ENCODE measurements at places on chromosomes 6 and 20. TPM values are rescaled to one million over a fixed set of nuclear protein-coding genes. Genes with fewer than 3 reads are reported as not detected.

DNA sequence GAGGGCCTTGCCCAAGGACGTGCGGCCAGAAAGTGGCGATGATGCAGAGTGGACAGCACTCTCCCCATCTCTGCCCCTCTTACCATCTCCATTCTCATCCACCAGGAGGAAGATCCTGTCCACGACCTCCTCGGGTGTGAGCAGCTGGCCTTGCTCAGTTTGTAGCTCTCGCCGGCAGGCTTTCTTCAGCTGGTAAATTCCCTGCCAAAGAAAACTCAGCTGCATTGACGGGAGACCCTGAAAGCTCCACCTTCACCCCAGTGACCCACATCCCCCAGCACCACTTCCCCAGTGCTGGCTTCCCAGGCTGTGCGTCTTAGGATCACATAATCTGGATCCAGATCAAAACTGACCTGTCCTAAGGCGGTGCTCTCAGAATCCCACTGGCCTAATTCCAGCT, 9.2 kb downstream of the GUCA1B start:
- H3K4me3 ChIP-seq, result no peak overlapping the region
- H3K27ac ChIP-seq, result no peak overlapping the region
- no peaks in the 10 kb centered on the region for H3K4me1 ChIP-seq
- H3K27me3 ChIP-seq, result peaks cover 1% of the 10 kb centered on the region
- no peaks in the 10 kb centered on the region for H3K36me3 ChIP-seq

PACSIN1 gene
- 0.08 TPM for total RNA-seq

SLC35F1 gene
- 0.23 TPM for total RNA-seq

- H3K27me3 ChIP-seq, result no peaks in the 10 kb centered on the region
- H3K27ac ChIP-seq, result no peak overlapping the region
- H3K4me3 ChIP-seq, result no peak overlapping the region
- no peak for DNase-seq
- H3K36me3 ChIP-seq, result no peaks in the 10 kb centered on the region
Observed at GRCh38 chr6:38316099-38316868, 323.4 kb downstream of the BTBD9 start.

DNA sequence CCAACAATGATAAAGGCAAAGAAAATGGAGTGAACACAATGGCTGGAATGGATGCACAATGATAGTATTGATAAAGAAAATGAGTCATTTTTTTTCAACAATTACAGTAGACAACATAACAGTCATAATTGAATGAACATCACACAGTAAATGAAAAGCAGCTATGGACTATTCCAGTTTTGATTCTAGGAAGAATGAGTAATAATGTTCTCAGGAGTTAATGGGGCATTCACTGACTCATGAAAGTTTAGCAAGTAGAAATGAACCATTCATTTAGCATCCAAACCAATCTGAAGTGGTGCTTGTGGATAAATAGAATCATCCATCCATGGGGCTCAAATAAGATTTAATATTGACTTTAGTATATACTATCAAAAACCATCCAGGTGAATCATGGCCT, 1029.5 kb upstream of the GJE1 start:
- no peak for DNase-seq
- no peaks in the 10 kb centered on the region for H3K36me3 ChIP-seq
- peaks cover 13% of the 10 kb centered on the region for H3K4me1 ChIP-seq
- no peak overlapping the region for H3K4me3 ChIP-seq
- H3K27ac ChIP-seq, result no peak overlapping the region
- no peaks in the 10 kb centered on the region for H3K27me3 ChIP-seq

VGLL2 gene
- 0.77 TPM for total RNA-seq

PNLDC1 gene
- total RNA-seq, result not detected

HAO1 gene
- not detected for total RNA-seq

- H3K36me3 ChIP-seq, result no peaks in the 10 kb centered on the region
- H3K4me3 ChIP-seq, result no peak overlapping the region
- no peaks in the 10 kb centered on the region for H3K27me3 ChIP-seq
- H3K27ac ChIP-seq, result no peak overlapping the region
- DNase-seq, result no peak
- peaks cover 9% of the 10 kb centered on the region for H3K4me1 ChIP-seq
Observed at GRCh38 chr6:25613415-25613814, 38.6 kb upstream of the SCGN start.

DNA sequence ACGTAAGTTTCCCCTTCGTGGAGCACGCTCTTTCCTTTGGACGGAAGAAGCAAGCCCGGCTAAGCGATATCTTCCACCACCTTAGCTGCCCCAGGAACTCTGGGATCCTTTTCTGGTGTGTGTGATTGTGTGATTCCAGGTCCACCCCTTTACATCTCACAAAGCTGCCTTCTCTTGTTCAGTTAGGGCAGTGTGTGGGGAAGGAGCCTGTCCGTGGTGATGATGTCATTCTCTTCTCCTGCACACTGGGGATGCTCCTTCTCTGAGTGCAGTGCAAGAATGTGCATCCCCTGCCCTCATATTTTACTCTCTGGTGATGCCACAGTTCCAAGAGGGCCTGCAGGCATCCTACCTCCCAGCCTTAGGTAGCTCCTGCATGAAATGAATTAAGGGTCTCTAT, 30.3 kb downstream of the BNIP5 start:
- no peaks in the 10 kb centered on the region for H3K27me3 ChIP-seq
- no peak overlapping the region for H3K27ac ChIP-seq
- DNase-seq, result no peak
- H3K36me3 ChIP-seq, result peaks cover 3% of the 10 kb centered on the region

- H3K4me3 ChIP-seq, result no peak overlapping the region
- H3K27me3 ChIP-seq, result no peaks in the 10 kb centered on the region
- H3K36me3 ChIP-seq, result peaks cover 6% of the 10 kb centered on the region
- no peak overlapping the region for H3K27ac ChIP-seq
- DNase-seq, result no peak
- H3K4me1 ChIP-seq, result peaks cover 34% of the 10 kb centered on the region
Observed at GRCh38 chr6:108584323-108584722, 23.6 kb downstream of the FOXO3 start.

DNA sequence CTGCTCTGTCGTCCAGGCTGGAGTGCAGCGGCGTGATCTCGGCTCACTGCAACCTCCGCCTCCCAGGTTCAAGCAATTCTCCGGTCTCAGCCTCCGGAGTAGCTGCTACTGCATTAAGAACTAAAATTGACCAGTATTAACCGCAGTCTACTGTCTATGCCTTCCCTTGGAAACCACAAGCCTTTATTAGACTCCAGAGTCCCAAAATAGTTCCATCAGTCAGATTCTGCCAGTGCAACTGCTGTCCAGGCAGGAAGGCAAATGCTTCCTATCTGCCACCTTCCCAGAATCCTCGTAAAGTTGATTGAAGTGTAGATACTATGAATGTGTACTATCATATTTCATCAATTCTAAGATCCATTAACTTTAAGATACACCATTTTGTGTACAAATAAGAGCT, 16.7 kb downstream of the KAT14 start:
- no peak overlapping the region for H3K4me3 ChIP-seq
- H3K27me3 ChIP-seq, result no peaks in the 10 kb centered on the region
- H3K36me3 ChIP-seq, result no peaks in the 10 kb centered on the region
- H3K4me1 ChIP-seq, result no peaks in the 10 kb centered on the region

PIGT gene
- 68.6 TPM for total RNA-seq

DNA sequence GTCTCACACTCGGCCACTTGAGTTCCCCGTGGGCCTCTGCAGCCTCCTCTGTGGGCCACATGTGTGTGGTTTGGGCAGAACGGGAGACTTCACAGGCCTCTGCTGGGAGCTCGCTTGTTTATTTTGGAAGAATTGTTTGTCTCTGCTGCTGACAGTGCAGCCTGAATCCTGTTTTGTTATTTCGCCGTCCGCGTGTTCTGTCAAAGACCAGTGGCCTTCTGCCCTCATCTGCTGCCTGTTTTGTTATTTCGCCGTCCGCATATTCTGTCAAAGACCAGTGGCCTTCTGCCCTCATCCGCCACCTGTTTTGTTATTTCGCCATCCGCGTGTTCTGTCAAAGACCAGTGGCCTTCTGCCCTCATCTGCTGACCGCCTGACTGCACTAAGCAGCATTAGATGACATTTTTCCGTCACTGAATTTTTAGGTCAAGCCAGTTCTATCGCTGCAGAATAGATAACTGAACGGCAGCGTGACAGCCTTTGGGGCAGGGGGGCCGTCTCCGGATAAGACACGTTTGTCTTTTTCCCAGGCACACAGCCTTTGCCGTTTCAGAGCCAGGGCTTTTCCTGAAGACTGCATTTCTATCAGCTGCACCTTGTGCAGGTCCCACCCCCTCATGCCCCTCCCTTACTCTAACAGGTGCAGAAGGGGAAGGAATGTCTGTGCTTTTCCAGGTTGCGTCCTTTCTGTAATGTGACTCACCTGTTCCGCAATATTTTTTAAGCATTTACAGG, 158.5 kb upstream of the AFDN start:
- H3K36me3 ChIP-seq, result no peaks in the 10 kb centered on the region
- peak overlapping the region; percentile 40 for H3K27ac ChIP-seq
- no peak overlapping the region for H3K4me3 ChIP-seq
- peaks cover 17% of the 10 kb centered on the region for H3K27me3 ChIP-seq
- peaks cover 26% of the 10 kb centered on the region for H3K4me1 ChIP-seq

PTCRA gene
- total RNA-seq, result not detected

DNA sequence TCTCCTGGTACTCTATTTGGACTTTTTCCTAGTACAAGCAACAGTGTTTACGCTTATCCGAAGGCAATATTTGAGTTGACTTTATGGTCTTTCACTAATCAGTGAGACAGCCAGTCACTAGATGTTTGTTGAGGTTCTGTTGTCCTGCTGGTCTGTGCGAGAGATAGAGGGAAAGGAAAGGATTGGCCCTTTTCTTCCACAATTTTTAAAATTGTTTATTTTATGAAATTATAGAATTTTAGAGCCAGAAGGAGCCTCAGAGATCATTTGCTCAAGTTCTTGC, 44.4 kb downstream of the MAP3K4 start:
- peaks cover 12% of the 10 kb centered on the region for H3K4me1 ChIP-seq
- no peak overlapping the region for H3K4me3 ChIP-seq
- peaks cover 6% of the 10 kb centered on the region for H3K36me3 ChIP-seq
- H3K27me3 ChIP-seq, result peaks cover 4% of the 10 kb centered on the region
- no peak overlapping the region for H3K27ac ChIP-seq
